ENCODE measurements at places on chromosomes 4 and X. TPM values are rescaled to one million over a fixed set of nuclear protein-coding genes. Genes with fewer than 3 reads are reported as not detected.
A peak's percentile ranks its signal among the peaks of the same experiment; 100 is the strongest.

DNA sequence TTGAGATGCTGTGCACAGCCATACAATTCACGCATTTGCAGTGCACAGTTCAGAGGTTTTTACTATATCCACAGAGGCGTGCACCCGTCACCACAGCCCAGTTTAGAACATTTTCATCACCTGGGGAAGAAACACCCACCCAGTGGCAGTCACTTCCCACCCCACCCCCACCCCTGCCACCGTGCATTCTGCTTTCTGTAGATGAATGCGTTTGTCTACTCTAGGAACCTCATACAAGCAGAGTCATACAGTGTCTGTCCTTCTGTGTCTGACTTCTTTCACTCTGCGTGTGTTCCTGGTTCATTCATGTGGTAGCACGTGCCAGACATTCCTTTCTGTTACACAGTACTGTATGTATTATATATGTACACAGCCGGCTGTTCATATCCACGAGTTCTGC, 122.8 kb downstream of the TBL1X start:
- no peak for DNase-seq

DNA sequence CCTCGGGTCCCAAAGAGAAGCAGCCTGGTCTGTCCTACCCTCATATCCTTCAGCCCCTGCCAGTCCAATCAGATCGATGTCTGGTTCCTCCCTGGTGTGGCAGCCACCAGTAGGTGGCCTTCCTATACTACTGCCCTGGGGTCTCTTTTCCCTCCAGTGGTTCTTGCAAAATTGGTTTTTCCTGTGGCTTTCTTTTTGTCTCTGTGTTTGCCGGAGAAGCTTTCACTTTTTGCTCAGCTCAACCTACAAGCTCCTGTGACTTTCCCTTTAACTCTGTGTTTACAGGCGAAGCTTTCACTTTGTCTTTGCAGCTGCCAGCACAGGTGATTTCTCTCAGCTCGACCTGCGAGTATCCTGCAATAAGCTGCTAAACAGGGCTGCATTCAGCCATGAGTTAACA, 46.8 kb downstream of the UGT2A3 start:
- DNase-seq, result peak; percentile 61

Gene CDK16
- total RNA-seq, result 21.7 TPM

DNA sequence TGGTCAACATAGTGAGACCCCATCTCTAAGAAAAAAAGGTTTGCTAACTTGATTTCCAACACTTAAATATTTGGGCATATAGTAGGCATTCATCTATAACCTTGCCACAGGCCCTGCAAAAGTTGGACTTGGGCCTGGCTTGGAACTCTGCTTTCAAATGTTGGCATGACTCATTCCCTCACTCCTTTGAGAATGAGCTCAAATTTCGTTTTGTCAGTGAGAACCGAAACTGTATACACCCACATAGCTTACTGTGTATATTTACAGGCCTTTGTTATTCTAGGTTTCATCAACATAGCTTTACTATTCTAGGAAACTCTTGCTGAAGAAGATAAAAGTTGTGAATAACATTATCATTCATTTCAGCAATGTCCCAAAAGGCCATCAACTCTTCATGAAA, 88.7 kb upstream of the ELOVL6 start:
- no peak for DNase-seq

DNA sequence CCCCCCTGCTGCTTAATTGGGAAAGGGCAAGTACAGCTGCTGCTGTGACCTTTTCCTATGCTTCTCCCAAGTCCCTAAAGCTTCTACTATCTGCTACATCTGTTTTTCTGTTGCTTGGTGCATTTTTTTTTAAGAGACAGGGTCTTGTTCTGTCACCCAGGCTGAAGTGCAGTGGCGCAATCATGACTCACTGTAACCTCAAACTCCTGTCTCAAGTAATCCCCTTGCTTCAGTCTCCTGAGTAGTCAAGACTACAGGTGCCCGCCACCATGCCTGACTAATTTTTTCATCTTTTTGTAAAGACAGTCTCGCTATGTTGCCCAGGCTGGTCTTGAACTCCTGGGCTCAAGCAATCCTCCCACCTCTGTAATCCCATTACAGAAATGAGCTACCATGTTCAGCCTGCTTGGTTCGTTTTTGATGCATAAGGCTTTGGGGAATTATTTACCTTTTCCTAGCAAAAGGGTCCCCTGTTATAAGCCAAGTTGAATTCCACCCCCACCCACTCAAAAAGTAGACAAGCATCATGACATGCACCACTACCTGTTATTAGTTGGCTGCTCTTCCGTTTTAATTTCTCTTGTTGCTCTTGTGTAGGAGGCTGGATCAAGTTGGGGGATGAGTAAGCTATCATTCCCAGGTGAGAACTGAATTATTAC, 39.6 kb downstream of the DGKK start:
- no peak for DNase-seq

Gene RGN
- 188 TPM for total RNA-seq

- no peak for DNase-seq
Observed at GRCh38 chrX:133804072-133804471, 181.3 kb downstream of the GPC3 start.

- no peak for DNase-seq
Observed at GRCh38 chr4:174349156-174349555, 65.4 kb downstream of the CEP44 start.

DNA sequence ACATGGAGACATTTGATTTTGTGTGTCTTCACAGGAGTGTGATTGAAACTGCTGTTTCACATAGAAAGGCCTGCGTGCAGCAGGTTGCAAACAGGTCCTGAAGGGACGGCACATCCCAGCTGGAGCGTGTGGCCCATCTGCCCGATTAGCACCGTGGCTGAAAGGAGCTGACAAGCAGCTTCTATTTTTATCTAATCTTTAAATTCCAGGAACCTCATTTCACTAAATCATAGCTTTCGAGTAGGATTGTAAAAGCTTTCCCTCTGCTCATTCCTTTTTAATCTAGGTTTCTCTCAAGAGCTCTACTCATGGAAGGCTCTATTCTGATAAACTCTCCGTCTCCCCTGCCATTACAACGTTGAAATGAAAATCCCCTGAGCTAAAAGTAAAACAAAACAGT, 106.8 kb downstream of the FSTL5 start:
- DNase-seq, result no peak

- no peak for DNase-seq
Observed at GRCh38 chr4:136811496-136812077, 720.7 kb downstream of the PCDH18 start.

DNA sequence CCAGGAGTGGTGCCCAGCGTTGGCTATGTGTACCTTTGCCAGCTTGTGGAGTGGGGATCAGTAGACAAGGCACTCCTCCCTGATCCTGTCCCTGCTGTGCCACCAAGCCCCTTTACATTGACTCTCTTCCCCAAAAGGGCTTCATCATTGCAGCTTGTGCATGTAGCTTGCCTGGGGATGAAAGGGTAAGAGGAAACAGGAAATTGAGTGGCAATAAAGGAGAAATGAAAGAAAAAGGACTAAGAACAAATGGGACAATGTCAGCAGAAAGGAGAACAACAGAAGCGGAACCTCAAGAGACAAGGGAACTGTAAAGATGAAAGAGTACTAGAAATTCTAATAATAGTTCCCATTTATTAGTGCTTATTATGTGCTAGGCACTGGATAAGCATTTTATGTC, 8.7 kb upstream of the IL13RA1 start:
- no peak for DNase-seq

- DNase-seq, result no peak
Observed at GRCh38 chr4:179666226-179666625, 2224.0 kb upstream of the AGA start.

DNA sequence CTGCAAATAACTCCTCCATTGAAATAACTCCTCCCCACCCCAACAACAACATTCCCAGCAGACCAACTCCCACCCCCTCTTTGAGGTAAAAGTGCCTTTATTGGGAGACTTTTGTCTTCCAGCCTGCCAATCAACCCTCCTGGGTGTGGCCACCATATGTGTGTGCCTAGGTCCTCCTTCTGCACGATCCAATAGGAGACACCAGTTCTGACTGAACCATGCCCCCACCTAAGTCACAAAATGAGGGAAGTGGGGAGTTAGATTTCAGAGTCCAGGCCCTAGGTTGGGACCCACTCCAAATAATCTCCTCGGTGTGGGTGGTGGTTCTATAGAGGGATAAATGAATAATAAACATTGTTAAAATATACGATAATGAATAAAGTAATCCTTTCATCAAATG, 3.0 kb downstream of the PLP2 start:
- DNase-seq, result no peak

DNA sequence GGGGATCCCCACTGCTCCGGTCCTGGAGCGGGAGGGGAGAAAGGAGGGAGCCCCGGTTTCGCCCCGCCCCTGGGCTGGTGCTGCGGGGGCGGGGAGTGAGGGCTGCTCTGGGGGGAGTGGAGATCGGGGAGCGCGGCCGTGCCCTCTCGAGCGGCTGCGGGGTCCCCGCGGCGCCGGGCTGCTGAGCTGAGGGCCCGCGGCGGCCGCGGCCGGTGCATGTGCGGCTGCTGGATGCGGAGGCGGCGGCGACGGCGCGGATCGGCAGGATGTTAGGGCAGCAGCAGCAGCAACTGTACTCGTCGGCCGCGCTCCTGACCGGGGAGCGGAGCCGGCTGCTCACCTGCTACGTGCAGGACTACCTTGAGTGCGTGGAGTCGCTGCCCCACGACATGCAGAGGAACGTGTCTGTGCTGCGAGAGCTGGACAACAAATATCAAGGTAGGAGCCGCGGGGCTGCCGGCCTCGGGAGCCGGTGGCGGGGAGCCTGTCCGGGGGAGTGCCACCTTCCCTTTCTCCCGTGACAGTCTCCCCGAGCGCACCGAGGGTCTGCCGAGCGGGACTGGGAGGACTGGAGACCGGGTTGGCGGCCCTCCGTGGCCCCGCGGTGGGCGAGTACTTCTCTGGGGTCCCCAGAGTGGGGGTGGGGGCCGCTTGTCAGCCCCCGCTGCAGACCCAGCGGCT, at the start of gene ING2:
ING2 (plus strand) TSS at position 129 of the 681 bp plus-strand sequence; CDS start at position 267, 138 bp downstream.
- DNase-seq, result peak; percentile 50

DNA sequence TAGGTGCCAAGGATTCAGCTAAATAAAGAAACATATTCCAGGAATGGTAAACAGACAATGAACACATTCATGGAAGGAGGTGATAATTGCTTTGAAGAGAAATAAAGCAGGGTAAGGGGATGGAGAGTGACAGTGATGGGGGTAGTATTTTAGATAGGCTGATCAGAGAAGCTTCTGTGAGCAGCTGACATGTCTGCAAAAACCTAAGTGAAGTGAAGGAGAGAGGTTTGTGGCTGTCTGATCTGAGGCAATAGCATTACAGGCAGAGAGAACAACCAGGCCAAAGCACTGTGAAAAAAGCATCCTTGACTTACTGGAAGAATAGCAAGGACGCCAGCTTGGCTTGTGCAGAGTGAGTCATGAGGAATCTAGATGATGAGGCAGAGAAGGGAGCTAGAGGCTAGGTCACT, 271.9 kb upstream of the GATB start:
- no peak for DNase-seq

GRCh38 chr4:183561905-183562304, 57.0 kb downstream of the ING2 start:
- no peak for DNase-seq

Gene MAGEE2
- total RNA-seq, result not detected

GRCh38 chrX:32825009-32825408, 386.3 kb downstream of the DMD start:
- DNase-seq, result no peak

DNA sequence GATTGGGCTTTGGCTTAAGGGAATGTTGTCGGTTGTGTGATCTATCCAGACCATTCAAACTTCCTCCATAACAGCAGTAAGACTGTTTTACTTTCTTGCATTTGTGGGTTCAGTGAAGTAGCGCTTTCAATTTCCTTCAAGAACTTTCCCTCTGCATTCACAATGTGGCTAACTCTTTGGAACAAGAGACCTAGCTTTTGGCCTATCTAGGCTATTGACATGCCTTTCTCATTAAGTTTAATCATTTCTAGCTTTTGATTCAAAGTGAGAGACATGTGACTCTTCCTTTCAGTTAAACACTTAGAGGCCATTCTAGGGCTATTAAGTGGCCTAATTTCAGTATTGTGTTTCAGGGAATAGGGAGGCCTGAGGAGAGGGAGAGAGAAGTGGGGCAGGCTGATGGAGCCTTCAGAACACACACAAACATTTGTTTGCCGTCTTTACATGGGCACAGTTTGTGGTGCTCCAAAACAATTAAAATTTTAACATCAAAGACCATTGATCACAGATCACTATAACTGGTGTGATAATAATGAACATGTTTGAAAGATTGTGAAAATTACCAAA, 34.1 kb downstream of the ADH5 start:
- DNase-seq, result no peak

GRCh38 chr4:113823291-113823659, 61.7 kb upstream of the CAMK2D start:
- DNase-seq, result no peak

Gene HHIP
- total RNA-seq, result 5.8 TPM

- no peak for DNase-seq
Observed at GRCh38 chr4:185219551-185220344, 10.3 kb downstream of the SNX25 start.

GRCh38 chr4:99135541-99136162, 8.4 kb downstream of the ADH4 start:
- no peak for DNase-seq

Gene PHKA1
- 1.8 TPM for total RNA-seq

Gene GASK1B
- 3.2 TPM for total RNA-seq

DNA sequence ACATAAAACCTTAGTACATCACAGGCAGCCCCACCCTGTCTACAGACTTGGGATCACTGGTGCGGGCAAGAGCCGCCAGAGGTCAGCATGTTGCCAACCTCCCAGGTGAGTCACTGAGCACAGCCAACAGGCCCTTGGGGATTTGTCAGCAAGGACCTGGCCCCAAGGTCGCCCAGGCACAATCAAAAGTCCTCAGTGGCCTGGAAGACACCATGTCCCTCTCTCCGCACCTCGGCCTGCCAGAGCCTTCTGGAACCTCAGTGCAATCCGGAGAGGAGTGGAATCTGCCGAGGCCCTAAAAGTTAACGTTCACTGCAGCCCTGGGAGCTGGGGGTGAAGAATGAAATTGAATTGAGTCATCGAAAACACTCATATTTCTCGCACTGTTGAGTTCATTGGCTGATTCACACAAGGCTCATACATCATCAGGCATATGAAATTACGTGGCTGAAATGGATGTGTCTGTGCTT, 74.3 kb downstream of the WFS1 start:
- no peak for DNase-seq

GRCh38 chr4:130056286-130056685, 960.3 kb downstream of the C4orf33 start:
- no peak for DNase-seq

GRCh38 chr4:66972087-66972486, 573.2 kb downstream of the CENPC start:
- no peak for DNase-seq

Gene MAPK10
- 2.4 TPM for total RNA-seq

- no peak for DNase-seq
Observed at GRCh38 chr4:7786517-7786916, 153.1 kb downstream of the AFAP1 start.

- DNase-seq, result no peak
Observed at GRCh38 chr4:56733352-56733751, 52.3 kb upstream of the HOPX start.

Gene LDOC1
- total RNA-seq, result 2.0 TPM

Gene TMPRSS11A
- total RNA-seq, result not detected

- no peak for DNase-seq
Observed at GRCh38 chrX:83511208-83511607, 3.1 kb downstream of the POU3F4 start.
